ENCODE measurements at places on chromosomes 3 and 15. TPM values are rescaled to one million over a fixed set of nuclear protein-coding genes. Genes with fewer than 3 reads are reported as not detected.

Gene ZNF385D
- 1.2 TPM for total RNA-seq

- H3K36me3 ChIP-seq: no peaks in the 10 kb centered on the region
- peaks cover 31% of the 10 kb centered on the region for H3K4me1 ChIP-seq
- H3K27ac ChIP-seq: no peak overlapping the region
Measured at GRCh38 chr3:171255236-171255806, 204.9 kb downstream of the TNIK start.

Gene DUOX1
- not detected for total RNA-seq

Gene CHRNA5
- total RNA-seq: 1.6 TPM

DNA sequence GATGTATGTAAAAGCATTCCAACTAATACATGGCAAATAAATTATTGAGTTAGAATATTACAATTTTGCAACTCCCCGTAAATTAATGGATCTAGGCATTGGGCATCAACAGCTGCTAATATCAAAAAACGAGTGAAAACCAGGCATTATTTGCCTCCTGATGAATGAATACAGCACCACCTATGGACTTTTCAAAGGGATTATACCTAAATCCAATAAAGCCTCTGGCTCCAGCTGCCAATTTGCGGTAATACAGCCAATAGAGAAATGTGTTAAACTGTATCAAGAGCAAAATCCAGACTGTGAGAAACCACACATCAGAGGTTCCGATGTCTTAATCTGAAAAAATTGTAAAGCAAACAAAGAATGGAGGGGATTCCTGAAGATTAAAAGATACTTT, 16.3 kb upstream of the A4GNT start:
- H3K4me3 ChIP-seq: no peak overlapping the region
- H3K4me1 ChIP-seq: no peaks in the 10 kb centered on the region
- H3K36me3 ChIP-seq: peaks cover under 1% of the 10 kb centered on the region

GRCh38 chr3:60081381-60082095, 1031.7 kb upstream of the CFAP20DC start:
- H3K4me1 ChIP-seq: peaks cover 13% of the 10 kb centered on the region
- DNase-seq: no peak
- H3K4me3 ChIP-seq: no peak overlapping the region

Gene DLEC1
- 0.17 TPM for total RNA-seq

DNA sequence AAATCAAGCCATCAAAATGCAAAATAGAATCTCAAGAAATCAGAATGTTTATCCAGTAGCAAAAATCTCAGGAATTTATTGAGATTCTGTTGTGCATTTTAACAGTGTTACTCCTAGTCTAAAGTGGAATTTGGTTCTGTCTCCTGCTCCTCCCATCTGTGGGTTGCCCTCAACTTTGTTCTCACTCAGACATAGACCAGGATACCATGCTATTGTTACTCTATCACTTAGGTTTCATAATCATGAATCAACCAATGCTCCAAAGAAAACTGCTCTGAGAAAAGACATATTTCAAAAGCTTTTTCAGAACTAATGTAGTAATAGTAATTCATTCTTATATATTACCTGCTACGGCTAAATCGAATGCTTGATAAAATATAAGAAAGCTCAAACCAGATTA, 274.7 kb downstream of the RBMS3 start:
- H3K4me1 ChIP-seq: peaks cover 67% of the 10 kb centered on the region
- H3K4me3 ChIP-seq: no peak overlapping the region
- no peak overlapping the region for H3K27ac ChIP-seq
- DNase-seq: no peak
